Hippocampal formation (tissue), 2 donors: ENCODE measurements at places on chromosomes 3 and 15.

GRCh38 chr3:86921971-86922680 is 68.8 kb downstream of the VGLL3 start:
- DNase-seq, result no peak

DNA sequence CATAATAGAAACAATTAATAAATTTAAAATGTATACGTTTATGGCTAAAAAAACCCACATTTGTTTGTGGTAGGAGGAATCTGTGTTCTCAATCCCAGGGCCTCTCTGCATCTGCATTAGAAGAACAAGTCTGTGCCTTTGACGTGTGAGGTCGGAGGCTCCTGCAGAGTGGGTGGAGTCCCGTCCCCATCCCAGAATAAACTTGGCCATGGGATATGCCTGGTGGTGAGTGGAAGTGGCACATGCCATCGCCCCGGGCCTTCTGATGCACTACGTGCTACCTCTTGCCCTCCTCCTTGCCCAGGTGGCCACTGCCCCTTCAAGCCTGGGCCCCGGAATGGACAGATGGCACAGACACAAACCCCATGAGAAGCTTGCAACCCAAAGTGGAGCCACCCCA is 131.1 kb upstream of the NSMCE3 start:
- DNase-seq, result no peak

GRCh38 chr3:4294616-4295327 is 8.4 kb upstream of the SETMAR start:
- DNase-seq, result peak; percentile 18

DNA sequence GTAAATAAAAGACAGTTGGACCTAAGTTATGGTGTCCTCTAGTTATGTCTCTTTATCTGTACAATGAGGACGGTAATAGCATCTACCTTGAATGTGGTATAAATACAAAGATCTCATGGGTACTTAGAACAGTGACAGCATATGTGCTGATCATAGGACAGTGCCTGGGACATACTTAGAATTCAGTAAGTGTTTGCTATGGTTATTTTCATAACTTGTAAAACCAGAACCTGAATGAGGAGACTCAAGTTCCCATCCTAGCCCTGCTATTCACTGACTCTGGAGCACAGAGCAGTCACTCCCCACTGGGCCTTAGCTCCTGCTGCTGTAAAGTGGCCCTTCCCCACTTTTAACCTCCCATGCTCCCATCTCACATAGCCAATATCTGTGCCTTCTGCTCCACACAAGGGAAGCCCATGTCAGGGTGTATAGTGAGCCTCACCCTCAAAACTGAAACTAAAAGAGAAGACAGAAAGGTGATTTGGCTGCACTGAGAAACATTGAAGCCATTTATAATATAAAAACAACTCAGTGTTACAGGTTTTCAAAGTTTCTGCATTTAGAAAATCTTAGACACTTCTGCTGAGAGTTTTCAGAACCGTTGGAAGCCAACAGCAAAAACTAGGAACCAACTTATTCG is 225.4 kb upstream of the UBE2E2 start:
- no peak for DNase-seq

DNA sequence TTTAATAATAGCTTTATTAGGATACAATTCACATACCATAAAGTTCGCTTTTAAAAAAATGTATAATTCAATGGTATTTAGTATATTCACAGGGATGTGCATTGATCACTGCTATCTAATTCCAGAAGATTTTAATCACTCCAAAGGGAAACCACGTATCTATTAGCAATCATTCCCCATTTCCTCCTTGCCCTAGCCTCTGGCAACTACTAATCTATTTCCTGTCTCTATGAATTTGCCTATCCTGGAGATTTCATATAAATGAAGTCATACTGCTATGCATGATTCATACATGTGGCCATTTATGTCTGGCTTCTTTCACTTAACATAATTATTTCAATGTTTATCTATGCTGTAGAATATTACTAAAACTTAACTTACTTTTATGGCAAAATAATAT is 32.0 kb upstream of the CASR start:
- no peak for DNase-seq

- DNase-seq, result no peak
Observed at GRCh38 chr3:169695031-169695430, 31.5 kb upstream of the MECOM start.

DNA sequence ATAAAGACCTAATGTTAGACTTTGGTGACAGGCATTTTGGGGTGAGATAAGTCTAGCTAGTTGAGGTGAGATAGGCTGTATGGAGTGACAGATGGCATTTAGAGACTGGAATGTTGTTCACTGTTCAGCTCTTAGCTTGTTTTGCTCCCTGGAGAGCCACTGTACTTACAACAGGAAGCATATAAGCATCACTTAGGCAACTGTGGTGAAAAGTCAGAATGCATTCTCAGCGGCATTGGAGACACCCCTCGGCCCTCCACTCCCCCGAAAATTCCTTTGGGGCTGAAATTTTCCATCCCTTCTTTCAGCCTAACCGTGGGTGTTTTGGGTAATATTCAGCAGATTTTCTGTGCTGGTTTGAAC is 73.4 kb downstream of the SLCO3A1 start:
- no peak for DNase-seq

DNA sequence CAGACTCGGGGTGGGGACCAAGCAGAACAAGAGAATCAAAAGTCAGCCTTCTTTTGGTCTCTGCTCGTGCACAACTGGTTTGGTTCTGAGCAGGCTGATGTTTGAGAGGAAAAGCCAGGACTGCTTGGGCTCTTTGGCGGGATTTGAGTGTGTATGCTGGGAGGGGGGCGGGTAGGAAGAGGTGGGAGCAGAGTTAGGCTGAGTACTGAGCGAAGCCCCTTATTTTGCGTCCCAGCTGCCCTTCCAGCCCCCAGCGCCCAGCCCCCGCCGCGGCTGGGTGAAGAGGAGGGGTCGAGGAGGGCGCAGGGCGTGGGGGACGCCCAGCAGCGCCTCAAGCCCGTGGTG is 153.5 kb upstream of the GOLIM4 start:
- DNase-seq, result no peak

- DNase-seq, result no peak
Observed at GRCh38 chr3:20561166-20561565, 375.2 kb upstream of the SGO1 start.

DNA sequence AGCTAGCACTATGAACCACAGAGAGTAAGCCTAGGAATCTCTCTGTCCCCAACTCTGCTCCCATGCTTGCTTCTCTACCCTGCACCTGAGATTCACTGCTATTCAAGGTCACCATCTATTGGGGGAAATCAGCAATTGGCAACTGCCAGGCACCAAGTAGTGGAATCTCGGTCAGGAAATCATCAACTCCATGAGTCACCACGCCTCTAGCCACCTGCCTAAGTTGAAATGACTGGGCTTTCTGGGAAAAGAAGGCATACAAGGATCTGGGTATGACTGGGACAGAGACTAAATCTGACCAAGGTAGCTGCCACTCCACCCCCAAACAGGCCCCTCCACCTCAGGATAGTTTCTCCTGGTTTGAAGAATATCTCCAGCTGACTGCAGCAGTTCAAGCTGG is 464.1 kb upstream of the CBLB start:
- no peak for DNase-seq

GRCh38 chr3:12194669-12195161 is 36.0 kb upstream of the TIMP4 start:
- DNase-seq, result no peak

DNA sequence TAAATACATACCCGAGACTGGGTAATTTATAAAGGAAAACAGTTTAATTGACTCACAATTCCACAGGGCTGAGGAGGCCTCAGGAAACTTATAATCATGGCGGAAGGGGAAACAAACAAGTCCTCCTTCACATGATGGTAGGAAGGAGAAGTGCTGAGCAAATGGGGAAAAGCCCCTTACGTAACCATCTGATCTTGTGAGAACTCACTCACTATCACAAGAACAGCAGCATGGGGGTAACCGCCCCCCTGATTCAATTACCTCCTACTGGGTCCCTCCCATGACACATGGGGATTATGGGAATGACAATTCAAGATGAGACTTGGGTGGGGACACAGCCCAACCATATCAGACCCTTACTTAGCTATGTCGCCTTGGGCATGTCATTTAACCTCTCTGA is 27.7 kb downstream of the SCG3 start:
- DNase-seq, result no peak

GRCh38 chr3:171269542-171269941 is 190.7 kb downstream of the TNIK start:
- DNase-seq, result no peak

GRCh38 chr3:132721479-132722164 is 587 bp downstream of the NPHP3 start:
- DNase-seq, result peak; percentile 65
